ENCODE measurements at places on chromosomes 6 and 20. TPM values are rescaled to one million over a fixed set of nuclear protein-coding genes. Genes with fewer than 3 reads are reported as not detected.
A peak's percentile ranks its signal among the peaks of the same experiment; 100 is the strongest.

- no peaks in the 10 kb centered on the region for H3K27me3 ChIP-seq
- H3K36me3 ChIP-seq: no peaks in the 10 kb centered on the region
- H3K27ac ChIP-seq: no peak overlapping the region
- H3K4me1 ChIP-seq: peaks cover 10% of the 10 kb centered on the region
- H3K4me3 ChIP-seq: no peak overlapping the region
These were observed 76.8 kb downstream of the TTLL2 start for GRCh38 chr6:167401525-167402194.

- no peaks in the 10 kb centered on the region for H3K36me3 ChIP-seq
- H3K4me3 ChIP-seq: no peak overlapping the region
- DNase-seq: no peak
- H3K4me1 ChIP-seq: no peaks in the 10 kb centered on the region
- H3K27ac ChIP-seq: no peak overlapping the region
- H3K27me3 ChIP-seq: no peaks in the 10 kb centered on the region
These were observed 81.7 kb downstream of the THBS2 start for GRCh38 chr6:169171951-169172350.

DNA sequence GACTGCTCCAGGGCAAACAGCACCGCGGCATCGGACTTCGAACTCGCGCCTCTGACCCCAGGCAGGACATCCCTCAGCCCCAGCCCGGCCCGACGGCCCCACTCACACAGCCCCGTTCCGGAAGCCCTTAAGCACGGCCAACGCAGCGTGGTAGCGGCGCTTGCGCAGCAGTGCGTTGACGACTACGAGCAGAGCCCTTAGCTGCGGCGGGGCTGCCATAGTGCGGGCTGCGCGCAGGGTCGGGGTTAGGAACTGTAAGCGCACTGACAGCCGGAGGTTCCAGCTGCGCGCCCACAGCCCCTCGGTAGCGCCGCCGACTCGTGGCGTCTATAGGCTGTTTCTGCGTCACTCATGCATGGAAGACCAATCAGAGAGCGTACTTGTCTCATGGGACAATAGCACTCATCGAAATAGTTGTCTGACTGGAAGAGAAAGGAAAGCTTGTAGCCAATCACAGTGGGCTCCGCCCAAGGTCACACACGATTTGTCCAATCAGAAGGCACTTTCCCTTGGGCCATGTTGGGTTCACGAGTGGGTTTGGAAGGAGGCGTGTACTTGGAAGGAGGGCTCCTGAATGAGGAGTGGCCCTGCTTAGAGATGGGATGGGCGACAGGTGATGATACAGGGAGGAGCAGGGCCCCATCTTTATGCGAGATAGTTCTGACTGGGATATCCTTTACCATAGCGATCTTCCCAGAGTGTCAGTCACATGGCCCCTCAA, at the start of gene PXMP4:
Gene PXMP4 (minus strand): TSS at position 322 of the 721 bp plus-strand sequence. CDS start 103 bp downstream, at position 219.
- peak within 1 kb of the TSS; percentile 57 for H3K4me3 ChIP-seq
- H3K36me3 ChIP-seq: no peaks in the 10 kb centered on the region
- no peak within 1 kb of the TSS for H3K27ac ChIP-seq
- H3K4me1 ChIP-seq: no peaks in the 10 kb centered on the region
- peak; percentile 57 for DNase-seq
- no peaks in the 10 kb centered on the region for H3K27me3 ChIP-seq

Gene BPI
- not detected for total RNA-seq

GRCh38 chr20:7231303-7231702, 463.8 kb downstream of the BMP2 start:
- H3K27me3 ChIP-seq: no peaks in the 10 kb centered on the region
- no peaks in the 10 kb centered on the region for H3K4me1 ChIP-seq
- H3K4me3 ChIP-seq: no peak overlapping the region
- H3K36me3 ChIP-seq: no peaks in the 10 kb centered on the region
